ENCODE measurements at places on chromosomes 16 and 17.
A peak's percentile ranks its signal among the peaks of the same experiment; 100 is the strongest.

DNA sequence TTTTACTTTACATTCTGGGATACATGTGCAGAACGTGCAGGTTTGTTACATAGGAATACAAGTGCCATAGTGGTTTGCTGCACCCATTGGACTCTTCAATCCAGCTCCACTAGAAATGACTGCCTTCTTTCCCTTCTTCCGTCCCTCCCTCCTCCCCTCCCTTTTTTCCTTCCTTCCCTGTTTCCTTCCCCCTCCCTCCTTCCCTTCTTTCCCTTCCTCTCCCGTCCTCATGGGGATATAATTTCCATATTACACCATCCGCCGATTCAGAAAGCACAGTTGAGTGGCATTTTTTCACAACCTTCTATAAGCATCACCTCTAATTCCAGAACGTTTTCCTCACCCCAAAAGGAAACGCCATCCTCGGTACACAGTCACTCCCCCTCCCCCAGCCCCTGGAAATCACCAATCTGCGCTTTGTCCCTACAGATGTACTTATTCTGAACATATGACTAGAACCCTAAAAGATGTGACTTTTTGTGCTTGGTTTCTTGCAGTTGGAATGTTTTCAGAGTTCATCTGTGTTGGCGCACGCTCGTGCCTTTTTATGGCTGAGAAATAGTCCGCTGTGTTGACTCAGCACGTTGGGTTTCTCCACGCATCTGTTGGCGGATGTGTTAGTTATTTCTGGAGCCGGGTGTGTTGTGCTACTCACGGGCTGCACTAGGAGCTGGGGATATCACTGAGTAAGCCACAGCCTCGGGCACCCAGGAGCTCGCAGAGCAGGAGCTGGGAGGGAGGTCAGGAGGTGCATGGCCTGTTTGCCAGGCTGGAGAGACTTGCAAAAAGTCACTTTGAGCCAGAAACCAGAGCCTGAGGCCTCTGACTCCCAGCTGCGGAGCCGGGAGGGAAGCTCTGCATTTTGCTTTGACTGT, 336.4 kb downstream of the SEC14L1 start:
- peak; percentile 87 for DNase-seq

DNA sequence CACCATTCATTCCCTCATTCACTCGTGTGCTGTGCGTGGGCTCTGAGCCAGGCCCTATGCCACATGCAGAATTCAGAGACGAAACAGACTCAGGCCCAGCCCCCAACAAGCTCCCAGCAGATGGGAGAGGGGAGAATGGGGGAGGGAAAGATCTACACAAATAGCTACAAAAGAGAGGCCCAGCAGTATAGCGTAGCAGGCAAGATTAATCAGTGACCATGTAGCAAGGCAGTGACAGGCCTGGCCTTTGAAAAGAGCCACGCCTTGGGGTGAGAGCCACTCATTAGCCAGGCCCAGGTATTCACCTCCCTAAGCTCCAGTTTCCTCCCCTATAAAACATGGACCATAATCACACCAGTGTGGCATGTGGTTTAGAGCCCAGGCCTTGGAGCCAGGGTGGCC, 16.4 kb upstream of the KRT19 start:
- DNase-seq = no peak

- DNase-seq = no peak
Measured at GRCh38 chr17:29565643-29566472, 979 bp downstream of the ABHD15 start.

- no peak for DNase-seq
Measured at GRCh38 chr17:14119546-14119945, 50.2 kb downstream of the COX10 start.

DNA sequence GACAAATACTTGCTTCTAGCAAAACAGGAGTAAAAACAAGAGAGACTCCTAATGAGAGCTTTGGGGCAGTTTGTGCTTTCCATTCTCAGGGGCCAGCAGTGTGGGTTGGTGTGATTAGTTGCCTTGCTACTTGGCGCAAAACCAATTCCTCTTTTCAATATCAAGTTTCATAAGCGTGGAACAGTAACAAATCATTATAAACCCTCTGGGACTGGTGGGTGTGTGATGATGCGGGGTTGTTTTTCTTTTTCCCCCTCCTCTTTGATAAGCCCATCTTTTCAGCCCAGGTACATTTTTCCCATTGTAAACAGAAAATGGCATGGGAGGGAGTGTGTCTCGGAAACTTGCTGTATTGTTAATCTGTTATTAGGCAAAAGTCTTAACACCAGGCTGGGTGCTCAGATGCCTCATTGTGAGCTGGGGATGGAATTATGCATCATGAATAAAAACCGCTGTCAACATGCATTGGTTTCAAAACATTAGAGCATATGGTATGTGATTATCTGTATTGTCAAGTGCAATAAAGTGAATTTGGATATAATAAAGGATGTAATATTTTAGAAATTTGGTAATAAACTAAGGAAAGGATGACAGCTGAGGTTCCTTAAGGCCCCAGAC, 166.4 kb downstream of the CCDC182 start:
- no peak for DNase-seq

DNA sequence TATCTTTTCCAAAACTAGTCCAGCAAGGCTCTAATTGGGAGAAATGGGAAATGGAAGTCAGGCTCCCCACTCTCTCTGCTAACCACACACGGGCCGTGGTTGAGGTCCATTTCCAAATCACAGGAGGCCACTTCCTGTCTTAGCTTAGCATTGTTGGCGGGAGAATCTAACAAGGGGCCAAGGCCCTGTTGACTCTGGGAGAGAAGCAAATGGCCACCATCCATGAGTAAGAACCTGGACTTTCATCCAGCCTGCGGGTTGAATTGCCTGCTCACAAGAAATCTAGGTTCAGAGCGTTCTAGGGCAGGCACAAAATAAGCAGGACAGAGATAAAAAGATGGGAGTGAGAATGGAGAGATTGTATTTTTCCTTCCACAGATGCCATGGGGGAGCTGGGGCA, 5.7 kb downstream of the FAM20A start:
- no peak for DNase-seq

- DNase-seq = peak; percentile 98
Measured at GRCh38 chr17:27353461-27354050, 59.6 kb downstream of the WSB1 start.

DNA sequence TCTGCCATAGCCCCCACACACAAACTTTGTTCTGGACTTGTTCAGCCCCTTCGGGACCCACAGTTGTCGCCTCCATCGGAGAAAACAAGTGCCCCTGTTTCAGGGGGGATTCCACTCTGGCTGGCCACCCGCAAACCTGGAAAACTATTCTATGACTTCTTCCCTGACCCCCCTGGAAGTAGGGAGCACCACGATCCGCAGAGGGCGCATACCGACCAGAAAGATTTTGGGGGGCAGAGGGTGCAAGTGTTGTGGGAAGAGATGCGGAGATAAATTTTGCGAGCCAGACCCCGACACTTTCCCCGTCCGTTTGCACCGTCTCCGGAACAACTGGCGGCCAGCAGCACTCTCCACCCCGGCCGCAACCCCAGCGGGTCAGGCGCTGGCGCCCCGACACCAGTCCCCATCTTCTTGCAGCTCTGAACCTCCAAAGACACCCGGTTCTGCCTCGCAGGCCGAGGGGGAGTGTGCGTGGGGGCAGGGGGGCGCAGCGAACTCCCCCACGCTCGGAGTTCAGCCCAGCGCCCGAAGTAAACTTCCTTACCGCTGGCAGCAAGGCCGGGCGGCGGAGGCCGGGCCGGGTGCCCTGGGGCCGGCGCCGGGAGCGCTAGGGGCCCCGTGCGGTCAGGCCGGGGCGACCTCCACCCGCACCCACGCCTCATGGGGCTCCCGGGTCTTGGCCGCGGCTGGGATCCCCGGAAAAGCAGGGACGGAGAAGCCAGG, 744 bp downstream of the SALL1 start:
- DNase-seq = no peak

DNA sequence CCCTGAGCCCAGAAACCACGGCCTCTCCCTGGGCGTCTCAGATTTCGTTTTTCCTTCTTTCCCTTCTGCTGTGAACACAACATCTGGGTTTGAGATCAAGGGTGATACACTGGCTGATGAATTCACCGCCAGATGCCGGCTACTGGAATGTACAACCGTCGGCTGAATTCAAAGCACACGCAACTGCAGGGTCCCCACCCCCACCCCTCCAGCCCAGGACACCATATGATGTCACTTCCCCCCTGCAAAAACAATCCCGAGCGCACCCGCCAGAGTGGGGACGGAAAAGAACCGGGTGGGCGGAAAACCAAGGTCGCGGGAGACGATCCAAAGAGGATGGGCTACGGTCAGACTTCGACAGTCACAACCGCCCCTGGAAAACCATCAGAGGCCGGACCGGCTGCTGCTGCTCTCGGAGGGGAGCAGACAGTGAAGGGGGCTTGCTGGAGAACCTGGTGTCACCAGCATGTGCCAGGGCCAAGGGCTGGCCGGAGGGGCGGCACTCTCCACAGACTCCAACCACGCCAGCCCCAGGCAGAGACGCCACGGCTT, 23.3 kb downstream of the CEP295NL start:
- no peak for DNase-seq

GRCh38 chr16:66898207-66898606, 17.9 kb downstream of the PDP2 start:
- DNase-seq = no peak

GRCh38 chr17:27603880-27604794, 26.9 kb upstream of the LGALS9 start:
- DNase-seq = no peak

DNA sequence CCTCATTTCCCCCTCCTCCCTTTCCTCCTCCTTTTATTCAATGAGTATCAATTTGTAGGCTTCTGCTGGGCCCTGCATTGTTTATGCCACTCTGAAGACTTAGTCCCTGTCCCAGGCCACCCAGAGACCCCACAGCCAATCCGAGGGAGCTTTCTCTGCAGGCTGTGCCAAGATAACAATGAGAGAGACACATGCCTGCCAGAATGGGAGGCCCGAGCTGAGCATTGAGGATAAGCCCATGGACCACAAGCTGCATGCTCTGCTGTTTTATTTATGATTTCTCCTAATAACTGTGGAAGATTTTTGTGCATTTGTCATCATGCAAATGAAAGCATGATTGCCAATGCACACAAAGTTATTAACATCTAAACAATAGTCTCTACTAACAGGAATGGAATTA, 3.0 kb downstream of the RCVRN start:
- no peak for DNase-seq

DNA sequence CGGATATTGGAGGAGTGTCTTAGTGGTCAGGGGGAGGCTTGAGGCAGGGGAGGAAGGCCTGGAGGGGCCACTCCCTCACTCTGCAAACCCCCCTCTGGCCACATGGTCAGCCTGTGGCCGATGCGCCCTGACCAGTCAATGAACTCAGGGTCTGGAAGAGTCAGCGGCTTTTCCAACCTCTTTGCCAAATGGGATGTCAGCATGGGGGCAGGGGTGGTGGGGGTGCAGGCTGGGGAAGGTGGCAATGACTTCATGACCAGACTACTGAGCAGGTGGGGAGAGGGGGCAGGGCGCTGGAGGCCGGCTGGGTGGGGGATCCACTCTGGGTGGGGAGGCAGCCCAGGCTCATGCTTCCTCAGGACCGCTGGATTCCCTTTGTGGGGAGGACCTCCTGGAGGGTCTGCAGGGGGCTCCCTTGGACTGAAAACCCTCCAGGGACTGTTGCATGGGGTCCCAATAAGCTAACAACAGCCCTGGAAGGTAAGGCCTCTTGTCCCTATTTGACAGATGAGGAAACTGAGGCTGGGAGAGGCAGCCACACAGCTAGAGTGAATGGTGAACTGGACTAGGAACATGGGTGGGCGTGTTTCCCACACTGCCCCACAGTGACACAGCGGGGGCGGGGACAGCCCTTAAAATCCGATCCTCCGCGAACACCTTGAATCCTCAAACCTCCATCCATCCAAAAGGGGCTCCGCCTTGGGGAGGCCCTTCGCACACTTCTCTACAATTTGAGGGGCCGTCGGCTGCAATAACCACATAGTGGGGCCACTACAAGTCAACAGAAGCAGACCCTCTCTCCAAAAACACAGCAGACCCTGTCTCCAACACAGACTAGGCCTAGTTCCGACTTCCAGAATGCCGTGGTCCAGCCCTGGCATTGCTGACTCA, 81.0 kb upstream of the TOB1 start:
- no peak for DNase-seq

DNA sequence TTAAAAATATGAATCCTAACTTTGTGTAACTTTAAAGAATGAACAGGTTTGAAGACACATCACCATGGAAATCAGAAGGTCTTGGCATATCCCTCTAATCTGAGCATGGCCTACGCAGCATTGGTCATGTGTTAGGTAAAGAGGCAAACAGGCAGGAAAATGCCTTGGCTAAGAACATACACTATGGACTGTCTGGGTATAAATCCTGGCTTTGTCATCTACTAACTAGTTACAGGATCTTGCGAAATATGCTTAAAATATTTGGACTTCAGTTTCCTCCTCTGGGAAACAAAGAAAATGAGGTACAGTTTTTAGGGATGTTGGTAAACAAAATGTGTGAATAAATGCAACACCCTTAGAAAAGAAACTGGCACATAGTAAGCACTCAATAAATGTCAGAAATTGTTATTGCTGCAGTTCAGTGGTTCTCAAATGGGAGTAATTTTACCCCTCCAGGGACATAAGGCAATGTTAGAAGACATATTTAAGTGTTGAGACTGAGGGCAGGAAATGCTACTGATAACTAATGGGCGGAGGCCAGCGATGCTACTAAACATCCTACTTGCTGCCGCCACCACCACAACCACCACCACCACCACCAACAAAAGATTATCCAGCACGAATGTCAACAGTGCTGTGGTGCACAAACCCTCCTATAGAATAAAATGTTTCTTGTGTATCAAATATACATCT, 770.8 kb upstream of the SOX9 start:
- DNase-seq = no peak

DNA sequence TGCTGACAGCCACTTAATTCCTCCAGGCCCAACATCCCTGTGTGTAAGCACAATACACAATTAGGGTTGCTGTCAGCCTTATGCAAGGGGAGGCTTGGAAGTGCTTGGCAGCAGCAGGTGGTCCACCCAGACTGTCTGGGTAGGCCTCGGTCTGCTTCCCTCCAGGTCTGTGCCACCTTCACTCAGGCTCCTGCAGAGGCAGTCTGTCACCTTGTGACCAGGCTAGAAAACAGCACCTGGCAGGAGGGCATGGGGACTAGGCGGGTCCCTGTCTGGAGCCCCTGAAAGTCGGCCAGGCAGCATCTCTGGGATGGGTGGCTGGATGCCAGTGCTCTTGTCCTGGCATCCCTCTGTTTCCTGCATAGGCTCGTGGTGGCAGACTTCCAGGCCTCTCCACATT, 578.1 kb downstream of the KCNJ18 start:
- no peak for DNase-seq

GRCh38 chr16:31301708-31302400, 42.1 kb downstream of the ITGAM start:
- no peak for DNase-seq

DNA sequence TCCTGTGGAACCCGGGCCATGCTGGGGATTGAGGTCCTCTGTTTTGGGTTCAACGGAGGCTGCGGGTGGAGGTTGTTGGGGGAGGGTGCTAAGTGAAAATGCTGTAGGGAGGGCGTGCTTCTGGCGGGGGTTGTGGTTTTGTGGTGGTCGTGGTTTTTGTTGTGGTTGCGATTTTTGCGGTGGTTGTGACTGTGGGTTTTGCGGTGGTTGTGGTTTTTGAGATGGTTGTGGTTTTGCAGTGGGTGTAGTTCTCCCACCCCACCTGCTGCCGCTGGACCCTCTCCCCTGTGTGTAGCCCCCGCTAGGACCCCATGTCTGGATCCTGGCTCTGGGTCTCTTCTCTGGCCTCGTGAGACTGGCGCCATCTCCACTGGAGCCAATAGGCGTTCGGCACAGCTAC, 4.9 kb upstream of the SSTR5 start:
- no peak for DNase-seq

GRCh38 chr17:43211480-43212402, at the start of gene TMEM106A:
TMEM106A (plus strand) TSS chr17:43211875; CDS start chr17:43213042, 1,167 bp downstream.
- DNase-seq = peak; percentile 80

- no peak for DNase-seq
Measured at GRCh38 chr17:50615828-50616227, 18.9 kb upstream of the ABCC3 start.

GRCh38 chr17:38982858-38983746, 15.9 kb upstream of the FBXO47 start:
- DNase-seq = peak; percentile 6

All from T1000 (cell line).